ENCODE measurements at places on chromosomes 7 and 10.

GRCh38 chr10:49177391-49178355, 10.5 kb downstream of the TMEM273 start:
- DNase-seq, result no peak

DNA sequence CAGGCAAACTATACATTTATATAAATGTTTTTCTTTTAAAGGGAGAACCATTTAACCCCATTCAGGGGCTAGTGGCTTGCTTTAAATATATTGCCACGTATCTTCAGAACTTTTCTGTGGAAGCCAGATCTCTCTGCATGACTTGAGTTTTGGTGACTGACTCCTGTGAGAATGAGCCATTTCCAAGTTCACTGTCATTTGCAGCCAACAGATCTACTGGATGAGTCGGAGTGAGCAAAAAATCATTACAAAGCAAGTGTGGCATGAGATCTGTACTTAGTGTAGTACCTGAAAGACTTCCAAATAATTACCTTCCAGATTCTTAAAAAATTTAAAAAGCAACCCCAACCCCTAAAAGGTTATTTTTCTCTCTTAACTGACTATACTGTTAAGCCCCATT, 45.6 kb downstream of the PDSS1 start:
- no peak for DNase-seq

GRCh38 chr7:25167262-25167843, 42.3 kb upstream of the CYCS start:
- DNase-seq, result no peak

- peak; percentile 35 for DNase-seq
Observed at GRCh38 chr10:79304479-79305087, 42.7 kb upstream of the PPIF start.

GRCh38 chr7:86454753-86455152, 189.0 kb upstream of the GRM3 start:
- DNase-seq, result no peak

GRCh38 chr7:95427914-95428516, 6.8 kb downstream of the PON2 start:
- no peak for DNase-seq

GRCh38 chr10:78770167-78771090, 298.3 kb upstream of the ZMIZ1 start:
- no peak for DNase-seq

- DNase-seq, result no peak
Observed at GRCh38 chr10:84348860-84349259, 20.5 kb downstream of the CCSER2 start.

- DNase-seq, result no peak
Observed at GRCh38 chr7:80832006-80832405, 86.8 kb downstream of the SEMA3C start.

GRCh38 chr7:5528071-5528814, 104.6 kb upstream of the TNRC18 start:
- DNase-seq, result no peak

GRCh38 chr10:70940834-70941568, 52.6 kb upstream of the PCBD1 start:
- DNase-seq, result peak; percentile 49

- no peak for DNase-seq
Observed at GRCh38 chr10:79021331-79021907, 47.3 kb upstream of the ZMIZ1 start.

GRCh38 chr7:63900394-63901203, 98.0 kb upstream of the ZNF722 start:
- peak; percentile 95 for DNase-seq

GRCh38 chr10:122640921-122641320, 58.7 kb downstream of the C10orf120 start:
- DNase-seq, result no peak

DNA sequence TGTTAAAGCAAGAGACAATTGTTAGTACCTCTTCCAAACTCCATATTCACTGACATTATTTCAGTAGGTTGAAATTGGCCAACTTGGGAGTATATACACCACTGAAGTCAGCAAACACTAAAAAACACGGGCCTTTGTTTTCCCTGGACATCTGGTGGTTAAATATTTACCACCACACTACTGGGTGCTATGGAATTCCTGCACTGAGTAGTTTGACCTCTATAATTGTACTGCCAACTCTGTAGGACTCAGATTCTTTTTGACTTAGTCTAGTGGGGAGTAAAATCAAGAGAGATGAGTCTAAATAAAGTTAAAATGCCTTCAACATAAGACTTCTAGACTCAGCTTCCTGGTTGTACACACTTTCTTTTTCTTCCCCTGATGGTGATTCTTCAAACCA, 41.3 kb upstream of the TES start:
- no peak for DNase-seq

DNA sequence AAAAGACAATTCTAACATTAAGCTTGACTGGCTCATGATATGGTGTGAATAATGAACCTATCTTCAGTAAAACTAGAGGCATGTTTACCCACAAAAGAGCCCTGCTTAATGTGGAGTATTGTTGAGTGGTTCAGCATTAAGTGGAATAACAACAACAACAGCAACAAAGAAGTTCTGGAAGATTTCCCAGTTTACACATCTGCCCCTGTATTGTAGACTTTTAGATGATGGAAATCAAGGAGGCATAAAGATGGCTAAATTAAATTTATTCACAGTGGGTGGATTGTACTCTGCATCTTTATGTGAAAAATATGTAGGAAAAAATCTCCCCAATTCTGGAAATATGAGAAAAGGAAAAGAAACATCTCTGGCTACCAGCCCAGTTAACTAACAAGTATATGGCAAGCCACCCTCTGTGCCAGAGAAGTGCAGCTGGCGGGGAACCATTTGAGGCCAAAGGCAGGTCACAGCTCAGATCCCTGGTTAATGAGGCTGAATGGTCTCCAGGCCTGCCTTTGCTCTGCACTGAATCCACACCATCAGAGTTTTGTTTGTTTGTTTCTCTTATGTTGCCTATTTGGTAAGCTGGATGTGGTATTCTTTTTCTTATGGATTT, 186.0 kb downstream of the SEMA3D start:
- no peak for DNase-seq

DNA sequence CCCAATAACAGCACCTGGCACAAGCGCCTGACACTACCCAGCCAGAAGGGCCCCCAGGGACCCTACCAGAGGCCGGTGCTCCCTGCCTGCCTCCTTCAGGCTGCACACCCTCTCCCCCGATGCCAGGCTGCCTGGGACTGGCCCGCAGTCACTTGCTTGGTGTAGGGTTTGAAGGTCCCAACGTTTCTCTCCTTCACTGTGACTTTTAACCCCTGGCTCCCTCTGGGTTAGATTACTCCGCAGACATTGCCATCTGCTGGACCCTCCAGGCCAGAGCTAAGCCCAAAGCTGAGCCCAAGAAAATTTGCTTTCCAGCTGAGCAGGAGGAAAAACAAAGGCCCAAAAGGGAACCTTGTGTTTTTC, 6.9 kb downstream of the CDHR1 start:
- no peak for DNase-seq

- DNase-seq, result no peak
Observed at GRCh38 chr7:147681530-147681929, 909.0 kb upstream of the C7orf33 start.

- DNase-seq, result no peak
Observed at GRCh38 chr10:88120075-88120474, 256.6 kb downstream of the PTEN start.

GRCh38 chr7:115782696-115783490, 247.7 kb downstream of the TFEC start:
- DNase-seq, result no peak

- DNase-seq, result peak; percentile 44
Observed at GRCh38 chr7:112206991-112207592, 597 bp downstream of the ZNF277 start.

DNA sequence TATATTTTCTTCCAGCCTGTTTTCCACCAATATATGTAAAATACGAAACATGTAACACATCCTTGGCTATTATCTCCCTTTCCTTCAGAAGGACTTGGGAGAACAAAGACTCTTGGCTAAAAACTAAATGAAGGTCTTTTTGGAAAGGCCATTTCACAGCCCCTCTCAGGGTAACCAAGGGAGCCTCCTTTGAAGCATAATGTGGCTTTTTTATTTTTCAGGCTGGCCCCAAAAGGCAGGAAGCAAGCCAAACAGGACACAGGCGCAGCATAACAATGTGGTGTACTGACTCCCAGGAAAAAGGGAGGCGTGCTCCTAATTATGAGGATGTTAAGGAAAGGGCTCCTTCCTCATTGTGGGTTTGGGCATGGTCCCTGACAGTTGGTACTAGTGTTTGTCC, 30.3 kb upstream of the CCSER2 start:
- DNase-seq, result no peak

GRCh38 chr10:109591601-109592000, 331.7 kb downstream of the XPNPEP1 start:
- DNase-seq, result no peak

- DNase-seq, result no peak
Observed at GRCh38 chr7:91898240-91898992, 17.9 kb upstream of the MTERF1 start.

DNA sequence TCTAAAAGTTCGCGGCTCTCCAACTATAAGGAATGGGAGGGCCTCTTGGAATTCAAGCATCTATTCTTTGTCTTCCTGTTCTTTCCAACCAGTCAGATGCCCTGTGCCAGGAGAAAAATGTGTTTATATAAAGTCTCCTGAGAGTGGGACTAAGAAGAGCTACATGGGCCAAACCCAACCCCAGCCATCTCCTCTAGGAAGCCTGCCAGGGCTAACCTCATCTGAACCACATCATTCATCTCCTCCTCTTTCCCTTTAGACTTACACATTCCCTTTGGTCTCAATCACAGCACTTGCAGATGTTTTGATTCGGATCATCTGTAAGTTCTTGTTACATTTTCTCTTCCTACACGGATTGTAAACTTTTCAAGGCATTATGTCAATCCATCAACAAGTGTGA, 62.6 kb downstream of the DOCK4 start:
- DNase-seq, result no peak

- DNase-seq, result no peak
Observed at GRCh38 chr7:106552645-106553445, 108.1 kb downstream of the CCDC71L start.

- no peak for DNase-seq
Observed at GRCh38 chr7:105705427-105705826, 124.1 kb upstream of the EFCAB10 start.

DNA sequence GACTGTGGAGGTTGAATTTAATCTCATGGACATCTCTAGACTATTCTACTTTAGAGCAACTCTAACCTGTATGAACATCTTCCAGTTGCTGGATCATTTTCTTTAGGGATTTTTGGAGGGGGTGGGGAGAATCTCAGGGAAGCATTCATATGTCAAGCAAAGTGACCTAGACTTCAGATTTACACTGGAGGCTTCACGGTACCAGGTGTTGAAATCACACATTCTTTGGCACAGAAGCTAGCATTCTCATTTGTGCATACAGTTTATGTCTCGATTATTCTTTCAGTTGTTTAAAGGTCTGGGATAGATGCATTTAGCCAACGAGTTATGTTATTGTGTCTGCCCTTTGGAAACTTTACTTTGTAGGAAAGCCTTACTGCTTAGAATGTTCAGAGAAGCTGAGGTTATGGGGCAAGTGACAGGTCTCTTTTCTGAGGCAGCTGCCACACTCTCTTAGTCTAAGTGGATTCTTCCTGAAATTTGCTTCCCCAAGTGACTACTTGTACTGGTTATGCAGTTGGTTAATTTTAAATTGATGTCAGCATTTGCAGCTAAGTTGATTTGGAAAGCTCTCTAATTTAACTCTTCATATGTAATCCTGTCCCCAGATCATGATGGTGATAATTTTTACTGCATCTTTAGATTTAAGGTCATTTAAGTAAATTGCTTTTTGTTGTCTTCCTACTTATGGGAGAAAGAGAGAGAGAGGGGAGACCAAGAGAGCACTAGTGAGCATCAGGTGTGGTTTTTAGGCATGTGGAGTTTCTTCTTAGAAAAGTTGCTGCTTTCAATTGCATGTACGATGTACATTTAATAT, 153.8 kb downstream of the PRKG1 start:
- no peak for DNase-seq

GRCh38 chr10:77027576-77027975, 610.0 kb downstream of the KCNMA1 start:
- DNase-seq, result no peak

- DNase-seq, result no peak
Observed at GRCh38 chr7:90655566-90655965, 59.4 kb downstream of the CDK14 start.

DNA sequence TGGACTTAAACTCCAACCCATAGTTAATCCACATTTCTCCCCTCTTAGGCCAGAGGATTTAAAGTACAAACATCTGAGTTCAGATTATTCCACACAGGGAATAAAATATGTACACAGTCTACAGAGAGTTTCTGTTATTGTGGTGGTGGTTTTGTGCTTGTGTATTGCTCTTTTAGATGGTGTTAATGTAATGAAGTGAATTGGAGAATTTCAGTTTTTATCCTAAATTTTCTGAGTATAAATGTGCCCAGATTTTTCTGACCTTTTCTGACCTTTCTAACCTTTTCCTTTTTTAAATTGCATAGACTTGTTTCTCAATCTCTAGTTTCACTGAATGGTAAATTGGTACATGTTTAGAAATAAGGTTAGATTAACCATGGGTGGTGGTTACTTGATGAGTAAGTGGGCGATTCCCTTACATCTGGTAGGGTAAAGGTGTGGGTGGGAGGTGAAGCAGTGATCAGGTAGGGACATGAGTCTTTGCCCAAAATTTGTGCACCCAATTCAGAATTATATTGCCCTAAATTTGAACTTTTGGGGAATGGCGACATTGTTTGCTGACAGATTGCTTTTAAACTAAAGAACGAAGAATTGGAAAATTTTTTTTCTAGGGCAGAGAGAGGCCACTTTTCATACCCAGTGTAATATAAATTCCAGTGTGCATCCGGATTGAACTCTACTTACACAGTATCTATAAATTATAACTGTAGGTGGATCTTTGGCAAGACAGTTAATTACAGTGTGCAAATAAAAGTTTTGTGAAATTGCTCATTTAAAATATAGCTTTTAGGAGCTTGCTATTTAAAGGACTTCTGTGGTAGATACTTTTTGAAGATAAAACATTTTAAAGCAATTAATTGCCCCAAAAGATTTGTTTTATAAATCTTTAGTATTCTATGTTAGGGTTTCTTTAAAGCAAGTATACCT, 62.2 kb downstream of the ST7 start:
- DNase-seq, result no peak

DNA sequence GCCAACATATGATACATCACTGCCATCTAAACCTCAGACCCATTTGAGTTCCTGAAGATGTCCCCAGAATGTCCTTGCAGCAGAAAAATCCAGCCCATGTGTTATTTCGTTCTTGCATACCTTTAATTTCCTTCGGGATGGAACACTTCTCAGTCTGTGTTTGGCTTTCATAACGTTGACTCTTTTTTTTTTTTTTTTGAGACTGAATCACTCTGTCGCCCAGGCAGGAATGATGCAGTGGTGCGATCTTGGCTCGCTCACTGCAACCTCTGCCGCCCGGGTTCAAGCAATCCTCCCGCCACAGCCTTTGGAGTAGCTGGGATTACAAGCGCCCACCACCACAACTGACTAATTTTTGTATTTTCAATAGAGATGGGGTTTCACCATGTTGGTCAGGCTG, 148.8 kb upstream of the TNRC18 start:
- DNase-seq, result no peak

GRCh38 chr10:33982995-33983394, 648.5 kb upstream of the NRP1 start:
- no peak for DNase-seq
